Right hindlimb (tissue), 1 donor: ENCODE measurements at places on chromosomes 7 and 10.

GRCh38 chr7:143255564-143255963 lies 7.7 kb upstream of the GSTK1 start:
- no peak for DNase-seq

DNA sequence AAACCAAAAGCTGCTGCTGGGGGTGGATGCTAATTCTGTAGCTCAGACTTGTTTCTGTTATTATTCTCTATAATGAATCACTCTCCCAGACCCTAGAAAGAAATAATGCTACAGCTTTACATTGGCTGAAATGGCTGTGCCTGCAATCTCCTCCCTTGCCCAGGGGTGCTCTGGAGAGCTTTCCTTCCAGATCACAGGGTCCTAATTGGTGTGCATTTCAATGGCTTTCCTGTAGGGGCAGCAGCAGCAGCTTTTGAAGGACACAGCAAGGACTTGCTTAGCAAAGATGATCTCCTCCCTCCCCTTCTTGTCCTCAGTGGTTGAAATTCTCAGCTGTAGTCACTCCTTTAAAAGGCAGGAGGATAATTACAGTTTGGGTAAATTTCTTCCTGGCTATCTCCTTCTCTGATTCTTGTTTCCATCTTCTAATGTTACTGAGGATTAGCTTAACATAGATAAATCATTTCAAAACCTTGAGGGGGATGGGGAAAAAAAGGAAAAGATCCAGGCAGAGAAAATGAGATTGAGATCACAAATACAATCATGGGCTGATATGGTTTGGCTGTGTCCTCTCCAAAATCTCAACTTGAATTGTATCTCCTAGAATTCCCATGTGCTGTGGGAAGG lies 120.2 kb upstream of the CTTNBP2 start:
- peak; percentile 27 for DNase-seq

DNA sequence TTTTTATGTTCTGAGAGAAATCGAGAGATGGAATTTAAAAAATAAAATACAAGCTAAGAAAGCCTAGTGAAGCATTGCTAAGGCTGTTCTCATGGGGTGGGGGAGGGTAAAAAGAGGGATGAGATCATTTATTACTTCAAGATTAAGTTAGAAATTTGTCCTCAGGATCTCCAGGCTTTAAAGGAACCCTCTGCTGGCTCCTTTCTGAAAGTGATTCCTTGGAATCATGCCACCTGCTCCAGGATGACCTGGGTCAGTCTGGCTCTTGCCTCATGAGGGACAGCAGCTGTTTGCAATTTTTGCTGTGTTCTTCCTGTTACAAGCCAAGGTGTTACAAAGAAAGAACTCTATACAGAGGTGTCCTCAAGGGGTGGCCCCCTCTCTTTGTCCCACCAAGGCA lies 69.8 kb downstream of the CDK1 start:
- DNase-seq: peak; percentile 49

DNA sequence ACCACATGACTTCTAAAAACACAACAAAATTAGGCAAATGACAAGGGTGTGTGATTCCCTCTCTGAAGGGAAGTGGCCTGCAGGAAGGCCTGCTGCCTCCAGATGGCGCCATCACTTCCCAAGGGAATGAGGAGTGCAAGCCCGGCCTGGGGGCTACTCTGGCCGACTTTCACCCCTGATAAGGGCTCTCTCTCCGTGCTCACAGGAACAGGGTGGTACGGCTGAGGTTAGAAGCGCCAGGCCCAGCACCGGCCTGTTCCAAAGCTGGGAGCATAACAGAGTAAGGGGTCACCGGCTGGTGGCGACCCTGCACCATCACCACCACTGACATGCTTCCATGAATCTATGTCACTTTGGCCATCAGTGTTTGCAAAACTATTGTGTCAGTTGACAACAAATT lies 13.1 kb downstream of the RBP3 start:
- DNase-seq: no peak

DNA sequence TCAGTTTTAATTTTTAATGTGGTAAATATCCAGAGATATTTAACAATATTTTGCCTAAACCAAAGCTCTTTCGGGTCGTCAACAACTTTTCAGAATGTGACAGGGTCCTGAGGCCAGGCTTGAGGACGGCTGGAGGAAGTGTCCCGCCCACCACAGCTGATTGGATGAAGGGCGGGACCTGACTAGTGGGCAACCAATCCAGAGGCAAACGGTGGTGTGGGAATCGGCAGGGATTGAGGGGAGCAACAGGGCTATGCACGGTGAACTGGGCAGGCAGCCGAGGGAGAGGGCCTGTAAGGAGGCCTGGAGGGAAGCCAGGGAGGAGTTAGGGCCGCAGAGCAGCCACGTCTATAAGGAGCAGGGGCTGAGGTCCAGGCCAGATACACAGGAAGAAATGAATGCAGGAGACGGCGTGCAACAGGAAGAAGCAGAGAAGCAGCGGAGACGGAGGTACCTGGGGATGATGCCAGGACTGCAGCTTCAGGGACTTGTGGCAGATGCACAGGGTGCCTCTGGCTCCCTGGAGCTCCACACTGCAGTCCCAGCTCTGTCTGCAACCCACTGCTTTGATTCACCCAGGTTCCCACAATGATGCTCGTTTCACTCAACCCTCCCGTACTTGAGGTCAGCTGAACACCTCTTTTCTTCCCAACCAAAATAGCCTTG lies 46.1 kb upstream of the ZMIZ1 start:
- DNase-seq: peak; percentile 73

DNA sequence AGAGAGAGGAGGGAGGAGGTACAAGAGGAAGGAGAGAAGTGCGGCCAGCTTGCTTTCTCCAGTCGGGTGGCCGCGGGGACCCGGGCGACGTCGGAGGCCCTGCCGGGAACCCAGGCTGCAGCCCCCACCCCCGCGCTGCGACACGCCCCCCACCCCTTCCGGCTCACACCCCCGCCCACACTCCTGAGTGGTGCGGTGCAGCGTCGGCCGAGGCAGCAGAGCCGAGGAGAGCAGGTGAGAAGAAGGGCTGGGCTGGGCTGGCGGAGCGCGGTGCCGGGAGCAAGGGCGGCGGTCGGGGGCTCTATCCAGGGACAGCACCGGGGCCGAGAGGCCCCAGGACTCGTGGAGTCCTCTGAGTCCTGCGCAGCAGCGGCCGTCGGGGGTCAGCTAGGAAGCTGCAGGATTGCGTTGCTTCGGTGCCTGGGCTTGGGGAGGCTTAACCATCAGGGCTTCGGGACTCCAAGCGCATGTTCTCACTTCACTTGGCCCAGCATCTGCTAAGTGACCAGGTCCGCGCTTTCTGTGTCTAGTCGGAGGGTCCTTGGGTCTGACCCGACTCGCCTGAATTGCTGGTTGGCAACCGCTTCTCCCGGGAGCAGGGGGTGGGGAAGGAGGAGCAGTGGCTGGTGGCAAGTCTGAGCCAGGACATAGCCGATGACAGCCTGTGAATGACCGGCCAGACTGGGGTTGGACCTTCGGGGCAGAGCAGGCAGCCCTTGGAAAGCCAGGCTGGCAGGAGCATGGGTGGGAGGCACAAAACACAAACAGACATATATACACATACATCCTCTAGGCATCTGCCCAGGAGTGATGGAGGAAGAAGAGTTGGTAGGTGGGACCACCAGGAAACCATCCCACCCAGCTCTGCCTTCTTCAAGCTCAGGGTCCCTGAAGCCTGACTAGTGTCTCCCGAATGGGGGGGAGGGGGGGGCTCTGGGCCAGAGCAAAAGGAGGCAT lies 683 bp downstream of the CHAT start:
- no peak for DNase-seq

DNA sequence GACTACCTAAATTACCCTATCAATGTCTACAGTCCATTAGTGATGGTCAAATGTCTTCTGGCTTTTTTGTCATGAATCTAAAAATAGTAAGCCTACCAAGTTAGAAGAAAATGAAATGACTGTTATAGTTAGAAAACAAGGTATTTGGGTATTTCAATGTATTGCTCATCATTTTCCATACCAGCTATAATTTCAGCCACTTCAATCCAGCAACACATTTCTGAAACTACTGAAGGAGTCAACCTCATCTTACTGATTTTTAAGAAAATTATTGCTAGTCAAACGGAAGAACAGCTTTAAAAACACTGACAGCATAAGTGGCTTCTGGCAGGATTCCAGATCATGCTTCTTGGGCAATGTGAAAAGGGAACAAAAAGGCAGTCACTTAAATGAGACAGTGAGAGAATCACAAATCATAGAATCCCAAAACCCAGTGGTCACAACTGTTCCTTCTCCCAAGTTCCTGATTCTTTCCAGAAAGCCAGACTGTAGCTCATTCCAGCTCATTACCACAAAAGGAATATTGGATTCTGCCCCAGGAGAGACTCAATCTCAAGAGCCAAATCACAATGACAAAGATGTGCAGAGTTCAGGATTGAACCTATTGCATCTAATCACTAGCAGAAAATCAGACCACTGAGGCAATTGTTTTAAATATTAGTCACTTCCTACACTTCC lies 61.2 kb upstream of the LRRN3 start:
- no peak for DNase-seq
